ENCODE measurements at places on chromosomes 2 and 18. TPM values are rescaled to one million over a fixed set of nuclear protein-coding genes. Genes with fewer than 3 reads are reported as not detected.

DNA sequence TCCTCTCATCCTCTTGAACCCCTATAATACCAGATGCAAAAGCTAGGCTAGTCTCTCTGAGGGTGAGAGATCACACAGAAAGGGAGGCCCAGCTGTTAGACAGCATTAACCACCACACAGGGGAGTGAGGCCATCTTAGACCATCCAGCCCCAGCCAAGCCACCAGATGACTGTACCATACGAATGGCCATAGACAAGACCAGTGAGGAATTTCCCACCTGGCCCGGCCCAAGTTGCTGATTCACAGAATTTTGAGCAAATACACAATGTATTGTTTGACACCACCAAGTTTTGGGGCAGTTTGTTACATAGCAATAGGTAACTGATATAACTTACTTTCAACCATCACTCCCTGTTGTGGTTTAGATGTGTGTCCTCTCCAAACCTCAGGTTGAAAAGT is 98.2 kb upstream of the CTNNA2 start:
- no peaks in the 10 kb centered on the region for H3K4me1 ChIP-seq
- H3K4me3 ChIP-seq, result no peak overlapping the region
- DNase-seq, result no peak
- no peak overlapping the region for H3K27ac ChIP-seq
- no peaks in the 10 kb centered on the region for H3K27me3 ChIP-seq

- H3K27me3 ChIP-seq, result no peaks in the 10 kb centered on the region
- H3K36me3 ChIP-seq, result no peaks in the 10 kb centered on the region
- DNase-seq, result no peak
- H3K4me1 ChIP-seq, result no peaks in the 10 kb centered on the region
These were observed 375.7 kb downstream of the EIPR1 start for GRCh38 chr2:3001615-3002560.

- no peak overlapping the region for H3K4me3 ChIP-seq
- H3K36me3 ChIP-seq, result no peaks in the 10 kb centered on the region
- H3K27ac ChIP-seq, result peak overlapping the region; percentile 98
- H3K4me1 ChIP-seq, result peaks cover 36% of the 10 kb centered on the region
- H3K27me3 ChIP-seq, result no peaks in the 10 kb centered on the region
- DNase-seq, result peak; percentile 92
These were observed 7.9 kb upstream of the NDUFV2 start for GRCh38 chr18:9094307-9095226.

GALNT5 gene
- 1.7 TPM for total RNA-seq

HOXD3 gene
- total RNA-seq, result 0.66 TPM

Data from SJSA1 (cell line).